ENCODE measurements at places on chromosomes 4 and X.

DNA sequence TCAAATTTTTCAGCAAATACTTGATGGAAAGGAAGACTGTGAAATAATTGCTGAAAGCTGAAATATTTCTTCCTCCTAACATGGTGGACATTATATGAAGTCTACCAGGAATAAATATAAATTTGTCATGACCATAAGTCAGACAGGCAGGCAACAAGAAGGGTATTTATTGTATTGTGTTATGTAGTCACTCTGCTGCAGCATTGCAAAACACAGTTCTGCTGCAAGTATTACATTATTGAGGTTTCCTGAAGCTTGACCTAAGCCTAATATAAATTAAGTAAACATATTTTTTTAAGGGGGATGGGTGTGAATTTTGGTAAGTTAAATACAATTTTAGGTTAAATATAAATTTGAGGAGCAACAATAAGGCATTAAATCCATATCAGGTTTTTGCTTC lies 60.2 kb upstream of the MAOA start:
- no peak for DNase-seq

GRCh38 chrX:45186643-45187026 lies 14.0 kb downstream of the DIPK2B start:
- DNase-seq, result no peak

- DNase-seq, result no peak
Measured at GRCh38 chr4:70836081-70836480, 3.6 kb downstream of the GRSF1 start.

GRCh38 chrX:14698790-14699189 lies 169.5 kb downstream of the GLRA2 start:
- no peak for DNase-seq

DNA sequence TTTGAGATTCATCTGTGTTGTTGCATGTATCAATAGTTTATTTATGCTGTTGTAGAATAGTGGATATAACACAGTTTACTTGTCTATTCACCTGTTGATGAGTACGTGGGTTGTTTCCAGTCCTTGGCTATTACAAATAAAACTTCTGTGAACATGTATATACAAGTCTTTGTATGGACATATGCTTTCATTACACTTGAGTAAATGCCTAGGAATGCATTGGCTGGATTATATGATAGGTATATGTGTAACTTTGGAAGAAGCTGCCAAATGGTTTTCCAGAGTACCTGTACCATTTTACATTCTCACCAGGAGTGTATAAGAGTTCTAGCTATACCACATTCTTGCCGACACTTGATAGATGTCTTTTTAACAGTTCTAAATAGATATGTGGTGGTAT lies 16.5 kb downstream of the ART3 start:
- no peak for DNase-seq

DNA sequence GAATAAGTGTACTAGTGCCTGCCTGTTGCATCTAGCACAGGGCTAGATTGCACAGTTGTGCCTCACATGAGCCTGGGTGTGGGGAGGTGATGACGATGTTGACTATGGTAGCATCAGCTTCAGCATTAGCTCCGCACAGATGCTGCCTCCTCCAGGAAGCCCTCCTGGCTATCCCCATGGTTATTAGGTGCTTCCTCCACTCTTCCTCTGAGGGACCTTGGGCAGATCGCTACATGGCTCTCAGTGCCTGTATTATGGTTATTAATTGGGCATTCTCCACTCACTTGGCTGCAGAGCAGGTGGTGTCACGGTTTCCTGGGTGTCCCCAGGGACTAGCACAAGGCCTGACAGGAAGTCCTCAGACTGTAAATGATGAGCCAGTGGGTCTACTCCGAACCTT lies 325.6 kb downstream of the ARHGAP10 start:
- DNase-seq, result no peak

DNA sequence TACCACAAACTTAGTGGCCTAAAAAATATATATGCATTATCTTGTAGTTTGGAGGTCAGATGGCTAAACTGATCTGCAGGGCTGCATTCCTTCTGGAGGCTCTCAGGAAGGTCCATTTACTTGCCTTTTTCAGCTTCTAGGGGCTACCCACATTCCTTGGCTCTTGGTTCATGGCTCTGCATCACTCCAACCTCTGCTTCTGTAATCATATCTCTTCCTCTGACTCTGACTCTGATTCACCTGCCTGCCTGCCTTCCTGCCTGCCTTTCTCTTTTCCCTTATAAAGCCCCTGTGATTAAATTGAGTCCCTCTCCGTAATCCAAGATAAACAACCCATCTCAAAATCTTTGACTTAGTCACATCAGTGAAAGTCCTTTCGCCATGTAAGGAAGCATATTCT lies 25.0 kb upstream of the FRMPD4 start:
- no peak for DNase-seq

- DNase-seq, result no peak
Measured at GRCh38 chr4:40418430-40419230, 83.5 kb downstream of the CHRNA9 start.
